ENCODE measurements at places on chromosomes 16 and 17.

DNA sequence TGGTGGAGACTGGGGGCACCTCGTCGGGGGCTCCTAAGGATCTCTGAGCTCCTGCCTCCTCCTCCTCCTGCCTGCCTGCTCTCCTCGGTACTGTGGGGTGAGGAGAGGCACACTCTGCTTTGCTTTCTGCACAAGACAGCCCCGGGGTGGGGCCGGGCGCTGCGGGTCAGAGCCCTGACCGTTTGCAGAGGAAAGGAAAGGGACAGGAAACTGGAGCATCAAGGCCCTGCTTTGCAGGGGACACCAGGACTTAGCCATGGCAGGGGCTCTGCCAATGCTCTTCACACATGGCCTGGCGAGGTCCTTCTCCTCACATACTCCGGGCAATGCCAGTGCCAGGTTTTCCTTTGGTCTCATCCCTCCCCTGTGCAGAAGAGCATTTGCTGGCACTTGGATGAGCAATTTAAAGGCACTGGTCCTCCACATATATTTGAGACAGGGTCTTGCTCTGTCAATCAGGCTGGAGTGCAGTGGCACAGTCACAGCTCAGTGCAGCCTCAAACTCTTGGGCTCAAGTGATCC is 23.8 kb upstream of the DOC2B start:
- DNase-seq, result no peak

DNA sequence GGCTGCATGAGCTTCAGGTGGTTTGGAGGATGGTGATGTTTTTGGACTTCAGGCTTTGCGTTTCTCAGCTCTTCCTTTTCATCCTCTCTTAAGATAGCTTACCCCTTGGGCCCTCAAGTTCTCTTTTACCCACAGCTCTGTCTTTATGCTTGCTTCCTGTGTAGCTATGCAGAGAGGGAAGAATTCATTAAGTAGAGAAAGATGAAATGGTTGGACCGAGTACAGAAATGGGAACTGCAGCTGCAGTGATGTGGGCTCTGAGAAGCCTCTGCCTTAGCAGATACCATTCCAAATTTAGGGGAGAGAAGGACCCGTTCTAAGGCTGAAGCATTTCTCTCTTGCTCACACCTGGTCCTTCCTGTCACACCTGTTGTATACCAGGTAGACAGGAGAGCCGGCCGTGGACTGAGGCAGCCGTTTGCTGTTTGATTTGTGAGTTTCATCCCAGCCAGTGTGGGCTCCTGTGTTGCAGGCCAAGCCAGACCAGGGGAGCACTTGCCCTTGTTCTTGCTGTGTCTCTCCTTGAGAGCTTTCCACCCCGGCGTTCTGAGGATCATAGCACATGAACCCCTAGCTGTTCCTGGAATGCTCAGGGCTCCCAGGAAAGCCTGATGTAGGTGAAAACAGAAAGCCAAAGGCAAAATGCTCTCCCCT is 392.7 kb downstream of the CPPED1 start:
- no peak for DNase-seq

GRCh38 chr17:67682196-67682595 is 35.5 kb upstream of the NOL11 start:
- no peak for DNase-seq

DNA sequence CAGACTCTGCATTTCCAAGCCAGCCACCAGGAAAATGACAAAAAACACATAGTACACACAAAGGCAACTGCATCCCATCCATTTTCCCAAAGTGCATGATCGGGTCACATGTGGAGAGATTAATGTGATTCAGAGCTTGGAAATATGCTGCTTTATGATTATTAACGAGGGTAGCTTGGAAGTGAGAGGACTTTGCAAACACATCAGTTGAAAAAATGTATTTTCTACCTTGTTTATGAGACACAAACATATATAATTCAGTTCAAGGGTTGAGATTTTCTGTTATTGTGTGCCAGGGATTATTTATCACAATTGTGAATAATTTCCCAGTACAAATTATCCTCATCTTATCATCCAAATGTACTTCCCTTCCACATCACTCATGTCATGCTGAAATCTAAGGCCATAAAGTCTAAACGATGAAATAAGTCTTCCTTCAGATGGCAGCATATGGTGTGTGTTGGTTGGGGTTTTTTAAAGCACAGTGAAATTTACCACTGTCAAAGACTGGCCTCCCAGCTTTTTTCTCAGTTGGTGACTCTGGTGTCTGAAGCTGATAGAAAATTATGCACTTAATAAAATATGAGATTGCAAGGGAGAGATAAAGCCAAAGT is 104.7 kb upstream of the ADAMTS18 start:
- DNase-seq, result no peak

GRCh38 chr17:77863814-77864161 is 94.7 kb upstream of the TNRC6C start:
- DNase-seq, result peak; percentile 56

- no peak for DNase-seq
Measured at GRCh38 chr16:65617421-65617820, 495.6 kb upstream of the CDH11 start.

- no peak for DNase-seq
Measured at GRCh38 chr16:66959704-66960161, 1.3 kb upstream of the CES3 start.

GRCh38 chr17:11251561-11252107 is 10.6 kb downstream of the SHISA6 start:
- DNase-seq, result no peak

- no peak for DNase-seq
Measured at GRCh38 chr16:50591800-50592771, 43.9 kb downstream of the NKD1 start.

- DNase-seq, result no peak
Measured at GRCh38 chr16:46621934-46622676, 926 bp upstream of the SHCBP1 start.

GRCh38 chr17:21756856-21757619 is 64.7 kb downstream of the KCNJ18 start:
- DNase-seq, result no peak

DNA sequence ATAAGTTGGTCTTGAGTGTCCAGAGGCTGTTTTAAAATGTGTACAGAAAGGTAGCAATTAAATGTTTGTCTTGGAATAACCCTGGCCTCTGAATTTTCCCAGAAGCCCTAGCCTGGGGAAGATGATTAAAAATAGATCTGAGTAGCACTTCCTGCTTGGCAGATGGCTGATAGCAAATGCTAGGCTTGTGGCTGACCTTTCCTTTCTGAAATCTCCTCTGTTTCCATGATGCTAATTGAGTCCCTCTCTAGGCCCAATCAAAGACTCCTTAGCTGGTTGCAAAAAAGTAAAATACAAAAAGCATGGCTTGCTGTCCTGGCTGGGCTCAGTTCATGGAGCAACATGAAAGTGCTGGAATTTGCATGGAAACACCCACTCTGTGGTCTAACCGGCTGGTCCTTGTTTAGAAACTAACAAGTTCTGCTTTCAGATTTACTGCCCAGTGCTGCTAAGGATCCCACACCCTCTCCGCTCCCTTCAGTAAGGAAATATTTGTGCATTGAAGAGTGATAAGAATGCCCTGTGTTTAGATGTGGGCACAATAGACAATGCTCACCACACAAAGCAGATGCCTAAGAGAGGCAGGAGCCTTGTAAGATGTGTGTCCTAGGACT is 40.8 kb downstream of the YPEL2 start:
- DNase-seq, result peak; percentile 44

- no peak for DNase-seq
Measured at GRCh38 chr16:10168258-10168657, 14.0 kb downstream of the GRIN2A start.

- DNase-seq, result no peak
Measured at GRCh38 chr16:77555126-77555525, 120.3 kb upstream of the ADAMTS18 start.

DNA sequence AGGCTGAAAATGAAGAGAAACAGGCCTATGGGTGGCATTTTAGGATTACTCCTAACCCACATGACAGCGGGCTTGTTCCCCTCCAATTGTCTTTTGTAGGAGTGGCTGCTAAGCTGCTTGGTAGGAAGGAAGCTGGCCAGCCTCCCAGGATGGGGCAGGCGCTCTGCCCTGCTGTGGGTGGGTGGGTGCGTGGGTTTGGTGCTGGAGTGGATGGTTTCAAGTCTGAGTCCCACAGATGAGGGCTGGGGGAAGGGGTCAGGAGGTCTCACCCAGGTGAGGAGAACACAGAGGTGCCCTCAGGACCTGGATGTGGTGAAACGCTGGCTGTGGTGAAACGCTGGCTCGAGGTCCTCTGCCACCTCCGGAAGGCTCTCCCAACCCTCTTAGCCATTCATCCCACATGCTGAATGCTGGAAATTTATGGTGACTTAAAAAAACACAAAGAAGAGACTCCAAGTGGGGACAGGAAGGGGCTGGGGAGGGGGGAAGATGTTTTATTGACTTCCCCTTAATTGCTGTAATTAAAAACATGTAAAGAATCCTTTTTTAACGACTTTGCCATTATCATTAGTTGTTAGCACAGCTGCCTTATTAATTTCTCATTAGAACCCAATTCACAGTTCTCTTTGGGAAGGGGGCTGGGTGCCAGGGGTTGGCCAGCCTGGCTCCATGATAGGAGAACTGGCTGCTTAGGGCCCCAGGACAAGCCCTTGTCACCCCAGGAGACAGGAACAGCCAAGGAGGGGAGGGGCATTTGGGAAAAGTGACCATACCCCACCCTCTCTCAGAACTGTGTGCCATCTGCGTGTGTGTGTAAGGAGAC is 153.5 kb upstream of the CDC42EP4 start:
- no peak for DNase-seq

DNA sequence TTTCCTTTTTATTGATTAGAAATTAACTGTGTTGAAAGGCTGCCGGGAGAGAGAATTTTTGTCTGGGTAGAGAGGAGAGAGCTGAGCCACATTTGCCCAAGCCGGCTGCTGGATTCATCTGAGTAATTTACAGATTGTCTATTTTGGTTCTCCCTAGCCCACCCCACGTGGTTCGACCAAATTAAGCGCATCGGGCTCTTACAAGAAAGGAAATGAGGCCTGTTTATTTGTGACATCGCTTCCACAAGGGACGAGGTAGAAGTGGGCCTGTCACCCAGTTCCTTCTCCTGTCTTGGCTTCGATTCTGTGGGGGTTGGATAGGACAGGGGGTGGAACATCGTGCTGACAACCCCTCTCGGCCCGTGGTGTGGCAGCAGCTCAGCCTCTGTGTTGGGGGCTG is 42.9 kb downstream of the SYT17 start:
- no peak for DNase-seq

- DNase-seq, result peak; percentile 5
Measured at GRCh38 chr16:75305364-75306098, 54.1 kb upstream of the BCAR1 start.

DNA sequence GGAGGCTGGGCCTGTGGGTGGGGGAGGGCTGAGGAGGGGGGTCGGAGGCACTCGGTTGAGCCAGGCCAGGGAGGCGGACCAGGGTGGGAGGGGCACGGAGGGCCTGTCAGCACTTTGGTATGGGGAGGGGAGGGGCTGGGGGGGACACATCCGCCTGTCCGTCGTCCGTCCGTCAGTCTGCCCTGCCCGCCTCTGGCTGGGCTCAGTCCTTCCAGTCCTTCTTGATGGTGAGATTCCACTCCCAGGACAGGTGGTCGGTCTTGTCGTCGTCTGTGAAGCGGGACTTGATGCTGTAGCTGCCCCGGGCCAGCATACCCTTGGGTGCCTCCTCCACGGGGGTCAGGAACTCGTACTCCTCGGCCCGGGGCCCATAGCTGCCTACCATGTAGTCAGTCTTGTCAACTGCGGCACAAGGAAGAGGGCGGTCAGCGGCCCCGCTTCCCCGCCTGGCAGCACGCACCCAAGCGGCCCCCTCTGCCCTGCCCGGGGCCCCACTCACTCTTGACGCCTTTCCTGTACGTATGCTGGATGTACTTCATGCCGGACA is 2.4 kb downstream of the ARHGDIA start:
- no peak for DNase-seq

- DNase-seq, result no peak
Measured at GRCh38 chr16:3530371-3530914, 29.6 kb downstream of the CLUAP1 start.

DNA sequence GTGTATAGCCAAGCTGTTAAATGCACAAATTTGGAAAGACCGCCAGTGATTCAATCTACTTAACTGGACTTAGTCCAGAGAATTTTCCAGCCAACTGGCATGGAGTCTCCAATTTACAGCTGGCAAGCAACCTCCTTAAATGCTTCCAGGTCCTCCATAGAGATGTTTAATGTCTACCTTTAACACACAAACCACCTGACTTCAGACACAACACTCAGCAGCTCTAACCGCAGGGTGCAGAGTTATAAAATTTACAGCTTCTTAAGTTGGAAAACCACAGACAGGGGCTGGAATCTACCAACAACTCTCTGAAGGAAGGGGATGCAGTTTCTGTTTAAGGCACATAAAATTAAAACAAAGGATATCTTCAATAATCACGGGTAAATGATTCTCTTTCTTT is 106.9 kb downstream of the SYCE1L start:
- no peak for DNase-seq

GRCh38 chr17:76791053-76791980 is 53.4 kb downstream of the MFSD11 start:
- DNase-seq, result peak; percentile 42

GRCh38 chr16:23557779-23558702 is 514 bp downstream of the UBFD1 start:
- no peak for DNase-seq

DNA sequence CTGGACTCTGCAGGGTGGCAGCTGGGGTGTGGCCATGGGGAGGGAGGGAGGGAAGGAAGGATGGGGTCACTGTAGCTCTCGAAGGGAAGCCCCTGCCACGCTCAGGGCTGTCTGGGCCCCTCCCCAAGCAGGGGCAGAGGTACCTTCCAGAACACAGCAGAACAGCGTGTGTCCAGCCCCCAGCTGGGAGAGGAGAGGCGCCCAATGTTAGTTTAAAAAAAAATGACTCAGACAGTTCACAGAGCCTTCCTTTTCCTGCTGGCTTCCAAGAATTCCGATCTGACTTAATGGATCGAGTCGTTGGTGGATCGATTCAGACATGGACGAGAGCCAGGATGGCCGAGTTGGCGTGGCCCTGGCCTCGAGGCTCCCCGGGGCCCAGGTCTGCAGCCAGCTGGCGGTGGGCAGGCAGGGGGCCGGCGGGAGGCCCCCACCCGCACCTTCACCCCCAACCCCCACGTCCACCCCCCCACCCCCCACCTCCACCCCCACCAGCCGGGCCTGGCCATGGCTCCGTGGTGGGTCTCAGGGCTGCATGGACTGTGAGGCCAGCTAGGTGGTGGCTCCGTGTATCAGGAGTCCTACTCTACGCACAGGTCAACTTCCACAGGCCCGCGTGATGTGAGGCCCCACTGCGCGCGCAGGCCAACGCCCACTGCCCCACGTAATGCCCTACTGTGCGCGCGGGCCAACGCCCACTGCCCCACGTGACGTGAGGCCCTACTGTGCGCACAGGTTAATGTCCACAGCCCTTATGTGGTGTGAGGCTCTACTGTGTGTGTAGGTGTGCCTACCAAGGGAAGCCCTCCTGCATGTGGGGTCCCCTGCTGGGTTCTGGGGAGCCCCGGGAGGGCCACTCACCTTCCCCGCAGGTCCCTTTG is 21.8 kb downstream of the CACNA1H start:
- DNase-seq, result no peak

DNA sequence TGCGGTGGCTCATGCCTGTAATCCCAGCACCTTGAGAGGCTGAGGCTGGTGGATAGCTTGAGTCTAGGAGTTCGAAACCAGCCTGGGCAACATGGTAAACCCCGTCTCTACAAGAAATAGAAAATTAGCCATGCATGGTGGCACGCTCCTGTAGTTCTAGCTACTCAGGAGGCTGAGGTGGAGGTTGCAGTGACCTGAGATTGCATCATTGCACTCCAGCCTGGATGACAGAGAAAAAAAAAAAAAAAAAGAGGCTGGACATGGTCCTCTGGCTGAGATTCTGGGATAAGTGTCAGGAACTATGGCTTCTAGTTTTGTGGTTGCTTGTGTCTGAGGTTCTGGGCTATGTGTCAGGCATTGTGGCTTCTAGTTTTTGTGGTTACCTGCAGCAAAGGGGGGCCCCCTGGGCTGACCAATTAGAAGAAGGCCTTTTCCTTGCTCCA is 7.0 kb downstream of the KSR1 start:
- no peak for DNase-seq

Data from GF-D8 (cell line).